ENCODE measurements at places on chromosomes 12 and 14.
A peak's percentile ranks its signal among the peaks of the same experiment; 100 is the strongest.

- no peak for DNase-seq
Observed at GRCh38 chr12:5433845-5434646, 2.1 kb downstream of the NTF3 start.

- no peak for DNase-seq
Observed at GRCh38 chr12:6630736-6631135, 5.0 kb downstream of the LPAR5 start.

DNA sequence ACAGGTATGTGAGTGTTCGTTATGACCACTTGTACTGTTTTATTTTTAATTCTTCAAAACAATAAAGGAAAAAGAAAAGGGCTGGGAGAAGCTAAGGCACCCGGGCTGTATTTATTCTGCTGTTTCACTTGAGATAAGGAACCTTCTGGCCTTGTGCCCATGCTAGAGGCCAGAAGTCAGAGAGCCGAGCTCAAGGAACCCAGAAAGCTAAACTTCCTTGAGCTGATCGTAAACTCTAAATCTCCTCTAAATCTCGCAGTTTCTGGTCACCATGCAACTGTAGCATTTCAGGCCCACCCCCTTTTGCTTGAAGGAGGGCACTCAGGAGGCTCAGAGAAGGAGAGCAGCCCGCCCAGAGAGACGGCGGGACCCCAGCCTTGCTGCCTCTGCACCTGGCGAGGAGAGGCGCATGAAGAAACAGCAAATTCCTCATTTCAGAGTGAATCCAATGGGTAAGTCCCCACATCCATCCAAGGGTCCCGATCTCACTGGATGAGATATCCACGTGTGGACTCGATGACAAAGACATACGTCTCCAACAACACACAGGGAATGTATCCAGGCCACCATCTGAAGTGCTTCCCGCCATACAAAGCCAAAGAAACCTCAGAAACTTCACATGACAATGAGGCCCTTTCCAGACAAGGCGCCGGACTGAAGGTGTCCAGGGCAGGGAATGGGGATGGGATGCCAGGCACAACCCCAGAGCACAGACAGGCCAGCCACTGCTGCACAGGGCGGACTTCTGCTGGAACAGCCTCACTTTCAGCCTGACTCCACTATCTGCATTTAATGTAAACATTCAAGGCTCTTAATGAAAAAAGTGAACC lies 14.6 kb downstream of the CCDC88C start:
- peak; percentile 92 for DNase-seq

DNA sequence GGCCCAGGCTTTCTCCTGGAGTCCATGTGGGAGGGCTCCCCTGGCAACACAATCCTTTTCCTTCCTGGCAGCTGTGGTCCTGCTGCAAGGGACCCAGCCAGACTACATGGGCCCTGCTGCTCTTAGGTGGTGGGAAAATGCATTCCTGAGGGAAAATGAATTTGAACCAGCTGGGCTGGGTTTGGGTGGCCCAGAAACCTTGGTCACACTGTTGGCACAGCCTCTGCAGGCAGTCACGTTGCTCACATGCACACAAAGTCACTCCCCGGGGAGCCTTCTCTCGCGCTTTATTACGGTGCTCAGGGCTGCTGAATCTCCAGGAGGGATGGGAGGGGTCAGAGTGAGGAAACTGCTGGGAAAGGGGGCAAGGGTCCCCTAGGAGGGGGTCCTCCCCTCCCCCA lies 17.2 kb downstream of the PLEKHG3 start:
- no peak for DNase-seq

DNA sequence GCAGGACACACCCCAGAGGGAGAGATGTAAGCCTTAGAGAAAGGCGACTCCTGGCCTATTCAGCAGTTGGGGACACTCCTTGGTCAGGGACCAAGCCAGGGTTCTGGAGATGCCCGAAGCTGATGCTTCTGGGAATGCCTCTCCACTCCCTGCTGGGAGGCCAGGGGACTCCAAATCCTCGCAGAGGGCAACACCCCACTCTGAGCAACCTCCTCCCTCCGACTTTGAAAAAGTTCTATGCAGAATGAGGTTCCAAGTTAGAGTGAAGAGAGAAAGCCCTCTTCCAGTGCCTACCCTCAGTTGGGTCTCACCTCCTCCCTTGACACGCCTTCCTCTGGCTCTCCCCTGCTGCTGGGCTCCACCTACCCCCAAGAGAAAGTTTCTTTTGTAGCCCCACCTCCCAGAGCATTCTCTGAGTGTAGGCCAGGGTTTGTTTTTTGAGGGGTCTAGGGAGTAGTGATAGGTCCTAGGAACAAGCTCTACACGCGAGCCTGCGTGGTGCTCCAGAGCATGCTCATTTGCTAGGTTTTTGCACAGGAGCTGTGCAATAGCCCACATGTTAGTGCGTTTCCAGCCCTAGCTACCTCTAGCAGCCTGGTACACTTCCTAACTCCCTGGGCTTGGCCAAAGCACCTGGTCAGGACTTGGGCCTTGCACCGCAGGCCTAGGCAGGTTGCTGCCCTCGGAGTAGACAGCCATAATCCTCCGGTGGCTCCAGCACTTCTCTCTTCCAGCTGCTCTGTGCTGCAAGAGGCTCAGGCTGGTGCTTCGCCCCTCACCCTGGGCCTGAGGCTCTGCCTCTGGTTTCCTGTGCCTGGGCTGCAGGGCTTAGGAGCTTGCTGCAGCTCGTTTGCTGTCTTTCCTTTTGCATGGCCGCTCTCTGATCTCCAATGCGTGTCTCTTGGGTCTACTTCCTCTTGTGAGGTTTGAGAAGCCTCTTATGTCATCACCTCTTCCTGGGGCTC lies 590 bp upstream of the CEBPE start:
- peak; percentile 42 for DNase-seq

DNA sequence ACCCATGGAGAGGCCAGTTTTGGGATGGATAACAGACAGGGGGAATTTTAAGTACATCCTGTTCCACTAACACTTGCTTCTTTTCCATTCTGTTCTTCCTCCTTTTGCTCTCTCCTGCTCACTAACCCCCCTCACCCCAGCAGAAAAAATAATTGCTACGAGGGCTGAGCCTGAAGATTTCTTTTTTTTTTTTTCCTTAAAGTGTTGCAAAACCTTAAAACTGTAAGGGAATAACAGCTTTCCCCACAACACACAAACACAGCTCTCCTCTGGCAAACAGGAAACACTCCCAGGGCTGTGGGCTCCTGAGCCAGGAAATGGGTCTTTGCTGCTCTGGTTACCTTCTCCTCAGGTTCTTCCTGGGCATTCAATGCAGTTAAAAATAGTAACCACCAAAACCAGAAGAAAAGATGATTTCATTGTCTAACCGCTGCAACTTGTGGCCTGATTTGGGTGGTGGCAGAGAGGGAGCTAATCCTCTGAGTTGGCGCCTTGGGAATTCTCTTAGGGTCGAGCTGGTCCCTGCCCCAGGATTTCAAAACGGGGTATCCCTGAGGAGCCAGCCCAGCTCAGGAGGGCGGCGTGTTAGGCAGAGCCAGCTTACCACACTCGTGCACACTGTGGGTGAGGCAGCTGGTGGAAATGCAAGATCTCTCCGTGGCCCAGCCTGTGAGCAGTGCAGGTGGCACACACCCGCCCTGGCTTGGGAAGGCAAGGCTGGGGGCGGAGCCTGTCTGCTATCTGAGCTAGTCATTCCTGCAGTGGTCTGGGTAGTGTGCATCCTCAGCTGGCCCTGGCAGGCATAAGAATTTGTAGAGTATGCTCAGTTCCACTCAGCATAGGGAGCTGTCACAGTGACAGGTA lies 17.1 kb upstream of the EMP1 start:
- peak; percentile 90 for DNase-seq

DNA sequence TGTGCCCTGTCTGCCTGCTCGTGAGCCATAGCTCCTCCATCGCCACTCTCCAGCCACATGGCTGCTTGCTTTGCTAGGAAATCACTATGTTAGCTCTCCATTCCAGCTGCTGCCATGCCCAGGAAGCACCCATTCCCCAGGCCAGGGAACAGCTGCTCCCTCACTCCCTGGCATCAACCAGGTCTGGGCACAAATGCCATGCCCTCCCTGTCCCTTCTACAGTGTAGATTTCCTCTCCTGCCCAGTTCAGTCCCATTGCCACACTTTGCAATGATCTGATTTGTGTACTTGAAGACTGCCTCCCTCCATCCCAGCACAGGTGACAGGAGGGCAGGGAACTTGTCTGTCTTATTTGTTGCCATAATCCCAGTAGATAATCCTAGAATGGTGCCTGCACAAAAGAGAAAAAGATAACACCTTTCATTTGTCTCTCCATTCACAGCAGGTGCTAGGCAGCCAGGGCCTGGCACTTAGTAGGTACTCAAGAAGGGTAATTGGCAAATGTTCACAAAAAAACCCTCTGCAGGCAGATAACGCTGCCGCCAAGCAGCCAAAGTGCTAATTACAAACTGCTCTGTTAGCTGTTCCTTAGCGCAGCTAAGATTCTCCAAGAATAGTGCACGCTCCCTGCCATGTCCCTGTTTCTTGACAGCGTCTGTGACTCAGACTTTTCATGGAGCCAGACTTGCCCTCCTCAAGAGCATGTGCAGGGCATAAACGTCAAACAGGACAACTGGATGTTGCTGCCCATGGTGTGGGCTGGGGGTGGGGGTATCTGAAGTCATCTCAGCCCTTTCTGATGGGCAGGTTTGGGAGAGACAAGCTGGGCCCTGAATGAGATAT lies 69.1 kb downstream of the ARL6IP4 start:
- no peak for DNase-seq
